ENCODE measurements at places on chromosomes 2 and 18.

DNA sequence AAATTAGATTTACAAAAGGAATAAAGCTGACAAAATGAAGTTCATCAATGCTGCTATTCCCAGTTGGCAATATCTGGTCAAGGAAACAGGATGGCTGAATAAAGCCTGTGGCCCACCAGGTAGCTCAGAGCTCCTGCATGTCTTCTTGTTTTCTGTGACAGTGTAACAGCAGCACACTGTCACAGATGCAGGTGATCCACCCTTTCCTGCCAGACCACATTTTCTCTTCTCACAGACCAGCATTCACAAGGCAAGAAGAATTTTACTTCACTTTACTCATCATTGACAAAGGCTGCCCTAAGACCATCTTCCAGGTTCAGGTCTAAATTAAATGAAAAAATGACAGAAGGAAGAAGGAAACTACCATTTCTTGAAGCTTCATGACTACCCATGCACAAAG, 166.2 kb upstream of the MEIS1 start:
- no peak overlapping the region for H3K4me3 ChIP-seq
- no peaks in the 10 kb centered on the region for H3K27me3 ChIP-seq
- no peaks in the 10 kb centered on the region for H3K36me3 ChIP-seq
- no peaks in the 10 kb centered on the region for H3K4me1 ChIP-seq
- no peak overlapping the region for H3K27ac ChIP-seq

- no peak overlapping the region for H3K27ac ChIP-seq
- no peaks in the 10 kb centered on the region for H3K4me1 ChIP-seq
- H3K36me3 ChIP-seq, result no peaks in the 10 kb centered on the region
- DNase-seq, result no peak
- no peaks in the 10 kb centered on the region for H3K27me3 ChIP-seq
- H3K4me3 ChIP-seq, result no peak overlapping the region
Observed at GRCh38 chr2:422676-423435, 135.0 kb upstream of the ALKAL2 start.

- H3K27me3 ChIP-seq, result no peaks in the 10 kb centered on the region
- no peak for DNase-seq
- no peaks in the 10 kb centered on the region for H3K4me1 ChIP-seq
- H3K4me3 ChIP-seq, result no peak overlapping the region
Observed at GRCh38 chr18:62338446-62339105, 13.5 kb downstream of the TNFRSF11A start.

GRCh38 chr2:71494091-71494490, 40.7 kb downstream of the DYSF start:
- no peaks in the 10 kb centered on the region for H3K4me1 ChIP-seq
- H3K27ac ChIP-seq, result no peak overlapping the region
- H3K27me3 ChIP-seq, result no peaks in the 10 kb centered on the region
- no peaks in the 10 kb centered on the region for H3K36me3 ChIP-seq
- DNase-seq, result no peak
